ENCODE measurements at places on chromosomes 16 and 17.

DNA sequence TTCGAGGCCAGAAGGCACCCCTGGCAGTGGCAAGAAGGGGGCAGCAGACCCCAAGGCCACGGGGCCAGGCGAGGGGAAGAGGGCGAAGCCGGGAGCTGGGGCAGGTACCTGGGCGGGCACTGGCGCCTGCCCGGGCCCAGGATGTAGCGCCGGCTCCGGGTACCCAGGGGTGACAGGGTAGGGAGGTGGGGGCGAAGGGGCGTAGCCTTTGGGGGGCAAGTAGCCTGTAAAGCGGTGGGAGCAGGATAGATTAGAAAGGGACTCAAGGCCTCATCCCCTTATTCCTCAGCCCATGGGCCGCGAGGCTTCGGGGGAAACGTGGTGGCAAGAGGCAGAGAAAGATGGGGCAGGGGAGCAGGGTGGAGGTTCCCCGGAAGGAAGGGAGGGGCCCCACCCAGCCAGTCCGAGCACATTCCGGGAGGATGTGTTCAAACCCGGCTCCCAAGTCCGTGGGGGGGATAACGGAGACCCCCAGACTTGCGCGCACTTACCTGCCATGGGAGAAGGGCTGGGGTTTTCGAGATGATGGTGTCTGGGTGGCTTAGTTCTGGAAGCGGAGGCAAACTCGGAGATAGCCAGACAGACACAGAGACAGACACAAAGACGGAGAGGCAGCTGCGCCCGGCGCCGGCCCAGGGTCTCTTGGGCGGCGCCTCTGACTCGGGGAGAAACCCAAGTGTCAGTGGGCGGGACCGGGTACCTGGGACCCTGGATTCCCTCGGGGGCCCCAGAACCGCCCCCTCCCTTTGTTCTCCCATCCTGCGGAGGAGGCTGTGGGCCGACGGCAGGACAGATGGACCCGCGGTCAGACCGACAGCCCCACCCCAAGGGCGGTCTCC, 493 bp downstream of the PLSCR3 start:
- no peak for DNase-seq

DNA sequence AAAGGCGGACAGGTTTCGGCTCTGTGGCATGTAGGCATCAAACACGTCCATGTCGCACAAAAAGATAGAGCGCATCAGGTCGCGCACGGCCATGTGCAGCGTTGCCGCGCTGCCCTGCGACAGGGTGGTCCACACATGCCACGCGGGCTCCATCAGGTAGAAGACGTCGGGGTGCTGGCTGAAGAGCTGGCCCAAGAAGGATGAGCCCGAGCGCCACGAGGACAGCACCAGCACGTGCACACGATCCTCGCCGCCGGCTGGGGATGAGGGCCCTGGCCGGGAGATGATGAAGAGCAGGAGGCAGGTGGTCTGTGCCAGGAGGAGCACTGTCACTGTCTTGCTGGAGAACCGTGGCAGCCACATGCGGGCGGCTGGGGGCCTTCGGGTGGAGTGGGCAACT, 5.9 kb downstream of the CHST5 start:
- no peak for DNase-seq

DNA sequence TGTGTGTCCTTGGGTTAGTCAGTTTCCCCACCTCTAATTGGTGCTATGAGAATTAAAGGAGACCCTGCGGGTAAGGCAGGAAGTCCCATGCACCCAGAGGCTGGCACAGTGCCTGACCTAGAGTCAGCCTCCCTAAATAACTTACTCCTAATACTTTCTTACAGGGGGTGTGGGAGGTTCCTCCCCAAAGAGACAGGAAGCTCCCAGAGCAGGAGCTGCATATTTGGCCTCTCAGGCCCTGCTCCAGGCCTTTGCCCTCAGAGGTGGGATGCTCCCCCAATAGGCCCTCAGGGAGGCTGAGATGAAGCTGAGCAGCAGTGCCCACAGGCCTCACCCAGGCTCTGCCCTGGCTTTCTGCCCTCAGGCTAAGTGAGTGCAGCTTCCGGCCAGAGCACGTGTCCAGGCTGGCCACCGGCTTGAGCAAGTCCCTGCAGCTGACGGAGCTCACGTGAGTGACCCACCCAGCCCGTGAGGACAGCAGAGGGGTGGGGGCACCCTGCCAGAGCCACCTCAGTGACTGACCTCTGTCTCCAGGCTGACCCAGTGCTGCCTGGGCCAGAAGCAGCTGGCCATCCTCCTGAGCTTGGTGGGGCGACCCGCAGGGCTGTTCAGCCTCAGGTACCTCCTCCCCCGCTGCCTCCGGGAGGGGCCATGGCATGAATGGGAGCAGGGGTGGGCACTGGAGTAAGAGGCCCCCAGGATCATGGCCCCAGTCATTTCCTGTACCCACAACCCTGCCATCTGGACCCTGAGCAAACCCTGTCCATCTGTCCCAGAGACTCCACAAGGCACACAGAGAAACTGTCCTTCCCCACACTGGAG, 31.1 kb upstream of the CPNE2 start:
- no peak for DNase-seq

- no peak for DNase-seq
Measured at GRCh38 chr17:81910840-81911276, 341 bp downstream of the PCYT2 start.

DNA sequence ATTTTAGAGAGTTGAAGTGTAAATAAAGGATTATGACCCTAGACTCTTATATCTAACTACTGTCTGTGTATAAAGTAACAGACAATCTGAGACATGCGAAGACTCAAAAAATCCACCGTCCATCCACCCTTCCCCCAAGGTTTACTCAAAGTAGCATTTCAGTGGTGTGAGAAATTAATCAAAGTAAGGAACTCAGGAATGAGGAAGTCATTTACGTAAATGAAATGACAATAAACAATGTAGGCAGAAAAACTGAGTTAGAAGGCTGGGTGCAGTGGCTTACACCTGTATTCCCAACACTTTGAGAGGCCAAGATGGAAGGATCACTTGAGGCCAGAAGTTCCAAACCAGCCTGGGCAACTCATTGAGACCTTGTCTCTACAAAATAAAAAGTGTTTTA, 19.8 kb upstream of the NTN1 start:
- no peak for DNase-seq

DNA sequence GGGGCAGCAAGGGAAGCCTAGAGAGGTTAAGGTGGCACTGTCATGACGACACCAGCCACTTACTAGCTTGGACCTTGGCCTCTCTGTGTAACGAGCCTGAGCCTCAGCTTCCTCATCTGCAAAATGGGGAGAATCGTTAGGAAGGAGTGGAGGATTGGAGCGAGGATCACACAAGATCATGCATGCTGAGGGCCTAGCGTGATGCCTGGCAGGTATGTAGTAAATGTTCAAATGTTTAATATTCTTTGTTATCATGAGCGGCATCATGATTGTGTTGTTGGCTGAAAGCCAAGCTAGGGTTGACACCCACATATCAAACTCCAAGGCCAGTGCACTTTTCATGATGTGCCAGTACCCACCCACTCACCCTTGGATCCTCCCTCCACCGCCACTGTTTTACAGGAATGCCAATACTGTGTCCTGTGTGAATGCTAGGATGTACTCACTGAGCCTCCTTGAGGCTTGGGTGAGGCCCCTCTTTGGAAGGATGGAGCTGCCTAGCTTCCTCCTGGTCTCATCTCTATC, 192.5 kb downstream of the MSI2 start:
- no peak for DNase-seq

- DNase-seq = no peak
Measured at GRCh38 chr17:82084373-82085030, 13.5 kb downstream of the FASN start.

DNA sequence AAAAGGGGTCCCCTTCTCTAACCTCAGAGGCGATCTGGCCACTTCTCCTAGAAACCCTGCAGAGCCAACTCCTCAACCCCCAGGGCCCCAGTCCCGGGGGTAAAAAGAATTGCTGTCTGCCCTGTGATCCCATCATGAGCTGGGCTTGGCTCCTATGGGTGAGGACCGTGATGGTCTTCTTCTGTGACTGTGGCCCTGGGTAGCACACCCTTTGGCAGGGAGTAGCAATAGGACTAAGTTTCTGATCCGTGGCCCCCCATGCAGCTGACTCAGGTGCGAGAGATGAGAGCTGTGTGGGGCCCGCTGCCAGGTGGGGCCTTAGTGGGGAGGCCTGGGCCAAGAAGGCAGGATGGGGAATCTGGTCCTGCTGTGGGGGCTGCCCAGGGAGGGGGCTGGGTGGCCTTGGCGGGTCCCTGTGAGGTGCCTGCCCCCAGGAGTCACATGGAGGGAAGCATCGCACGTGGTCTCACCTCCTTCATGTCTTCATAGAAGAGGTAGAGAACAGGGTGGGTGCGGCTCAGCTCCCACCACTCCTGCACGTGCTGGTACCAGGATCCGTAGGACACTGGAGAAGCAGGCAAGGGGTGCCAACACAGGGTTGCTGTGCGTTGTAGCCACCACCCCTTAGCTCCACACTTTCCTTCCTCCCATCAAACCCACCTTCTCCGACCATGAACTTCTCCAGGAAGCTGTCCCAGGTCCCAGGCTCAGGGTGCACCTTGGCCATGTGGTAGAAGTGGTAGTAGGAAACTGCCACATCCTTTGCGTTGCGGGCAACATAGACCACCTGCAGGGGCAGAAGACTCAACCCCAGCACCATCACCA, 3.3 kb downstream of the SULT1A1 start:
- no peak for DNase-seq

DNA sequence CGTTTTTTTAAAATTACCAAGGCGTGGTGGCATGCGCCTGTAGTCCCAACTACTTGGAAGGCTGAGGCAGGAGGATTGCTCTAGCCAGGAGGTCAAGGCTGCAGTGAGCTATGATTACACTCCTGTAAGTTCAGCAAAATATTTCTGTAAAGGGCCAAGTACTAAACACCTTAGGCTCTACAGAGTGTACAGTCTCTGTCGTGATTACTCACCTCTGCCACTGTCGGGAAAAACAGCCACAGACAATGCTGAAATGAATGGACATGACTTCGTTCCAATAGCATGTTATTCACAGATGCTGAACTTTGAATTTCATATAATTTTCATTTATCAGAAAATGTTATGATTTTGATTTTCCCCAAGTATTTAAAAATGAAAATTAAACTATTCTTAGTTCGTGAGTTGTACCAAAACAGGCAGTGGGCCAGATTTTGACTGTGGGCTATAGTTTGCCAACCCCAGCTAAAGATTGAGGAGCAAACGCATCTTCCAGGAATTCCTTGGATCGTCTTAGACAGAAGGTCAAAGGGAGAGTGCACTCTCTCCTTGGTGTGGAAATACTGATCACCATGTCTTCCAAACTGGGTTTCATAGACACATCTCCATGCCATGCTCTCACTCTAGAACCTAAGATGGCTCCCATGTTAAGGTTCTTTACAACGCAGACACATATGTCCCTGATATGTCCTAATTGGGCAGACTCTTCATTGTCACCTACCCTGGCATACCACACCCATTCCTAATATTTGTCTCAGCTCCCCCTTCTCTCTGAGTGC, 89.5 kb downstream of the MARF1 start:
- no peak for DNase-seq

- DNase-seq = no peak
Measured at GRCh38 chr16:24610416-24610755, 71.0 kb downstream of the RBBP6 start.

- peak; percentile 35 for DNase-seq
Measured at GRCh38 chr16:54286366-54287130, at the start of gene IRX3. Gene IRX3 (minus strand): TSS chr16:54286787. CDS start chr16:54286050, 737 bp downstream.

GRCh38 chr17:12867726-12868125, 78.4 kb downstream of the ARHGAP44 start:
- no peak for DNase-seq

DNA sequence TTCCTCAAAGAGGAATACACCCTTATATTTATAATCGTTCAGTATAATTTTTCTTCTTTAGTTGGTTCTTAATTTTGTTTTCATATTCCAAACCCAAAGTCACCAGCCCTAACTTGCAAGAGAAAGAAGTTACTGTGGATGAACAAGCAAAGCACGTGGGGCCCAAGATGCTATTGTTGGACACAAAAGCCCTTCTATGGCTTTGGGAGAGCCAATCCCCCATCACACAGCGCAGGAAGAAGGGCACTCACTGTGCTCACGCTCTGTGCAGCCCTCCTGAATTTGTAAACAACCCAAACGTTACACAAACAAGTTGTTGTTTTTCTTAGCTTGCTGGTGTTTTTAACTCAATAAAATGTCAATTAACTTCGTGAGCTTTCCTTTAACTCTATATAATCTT, 22.5 kb downstream of the SPPL2C start:
- DNase-seq = no peak

DNA sequence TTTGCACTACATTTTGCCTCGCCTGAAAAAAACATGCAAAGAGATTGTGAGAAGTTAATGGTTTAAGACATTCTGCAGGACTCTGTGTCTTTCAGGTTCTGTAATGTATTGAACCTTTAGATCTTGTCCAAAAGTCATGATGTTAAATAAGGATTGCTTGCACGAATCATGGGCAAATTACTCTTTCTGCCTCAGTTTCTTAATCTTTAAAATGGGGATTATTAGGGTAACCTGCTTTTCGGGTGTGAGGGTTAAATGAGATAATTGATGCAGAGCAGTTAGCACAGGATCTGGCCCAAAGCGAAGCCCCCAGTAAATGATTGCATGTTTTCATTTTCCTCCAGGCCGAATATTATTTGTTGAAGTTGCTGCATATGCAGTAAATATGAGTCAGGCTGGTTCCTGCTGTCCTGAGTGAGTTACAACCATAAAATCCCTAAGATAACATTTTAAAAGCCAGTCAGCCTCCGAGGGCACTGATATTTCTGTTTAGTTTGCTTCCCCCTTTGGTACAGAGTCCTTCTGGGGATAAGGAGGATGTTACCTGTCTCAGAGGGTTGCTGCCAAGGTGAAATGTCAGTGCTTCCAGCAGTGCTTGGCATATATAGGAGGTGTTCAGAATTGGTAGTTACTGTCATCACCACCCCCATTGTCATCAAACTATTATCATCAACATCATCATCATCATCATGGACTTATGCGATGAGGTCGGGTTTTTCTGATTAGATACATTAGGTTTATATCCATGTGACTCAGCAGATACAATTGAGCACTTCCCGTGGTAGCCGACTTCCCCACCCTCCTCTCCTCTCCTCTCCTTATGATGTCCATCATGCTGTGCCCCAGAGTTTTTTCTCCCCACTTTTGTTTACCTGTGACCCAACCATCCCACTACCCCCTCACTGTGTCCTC, 20.6 kb upstream of the ARHGAP17 start:
- DNase-seq = no peak

DNA sequence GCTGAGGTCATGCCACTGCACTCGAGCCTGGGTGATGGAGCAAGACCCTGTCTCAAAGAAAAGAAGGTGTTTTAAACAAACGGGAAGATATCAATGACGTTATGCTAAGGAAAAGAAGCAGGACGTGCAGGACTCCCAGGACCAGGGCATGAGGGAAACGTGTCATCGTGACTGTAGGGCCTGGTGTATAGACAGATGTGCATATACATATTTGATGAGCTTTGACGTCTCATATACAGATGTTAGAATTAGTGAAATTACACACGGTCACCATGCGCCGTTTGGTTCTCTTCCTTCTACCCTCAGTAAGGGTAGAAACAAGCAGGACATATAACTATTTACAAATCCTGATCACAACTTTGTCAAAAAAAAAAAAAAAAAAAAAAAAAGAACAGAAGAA, 17.6 kb upstream of the PVALEF start:
- DNase-seq = no peak

GRCh38 chr16:89847051-89847939, 19.0 kb downstream of the SPIRE2 start:
- no peak for DNase-seq

DNA sequence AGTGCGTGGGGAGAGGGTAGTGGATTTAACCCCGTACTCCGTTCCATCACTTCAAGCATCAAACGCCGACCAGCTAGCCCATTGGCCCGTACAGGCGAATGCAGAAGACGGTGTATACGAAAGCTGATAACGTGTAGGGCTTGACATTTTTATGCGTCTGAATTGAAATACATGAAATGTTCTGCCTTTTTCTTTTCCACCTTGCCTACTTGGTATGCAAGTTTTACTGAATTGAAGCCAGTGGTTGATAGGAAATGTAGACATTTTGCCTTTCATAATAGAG, 834 bp upstream of the STAT3 start:
- DNase-seq = no peak
